ENCODE measurements at places on chromosomes 11 and 22.

DNA sequence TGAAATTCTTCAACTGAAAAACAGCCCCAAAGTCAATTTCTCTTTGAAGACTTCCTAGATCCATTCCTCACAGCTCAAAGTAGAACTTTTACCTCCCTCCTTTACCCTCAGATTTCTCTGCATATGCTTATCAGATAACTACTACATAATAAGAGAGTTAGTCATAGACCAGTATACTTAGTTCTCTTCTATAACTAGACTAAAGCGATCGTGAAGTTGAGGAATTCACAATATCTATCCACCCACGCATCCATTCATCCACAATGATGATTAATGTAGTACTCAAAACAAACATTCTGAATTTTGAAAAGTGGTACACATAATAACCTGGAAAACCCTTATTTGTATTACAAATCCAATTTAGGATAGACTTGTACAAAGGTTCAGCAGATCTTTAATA lies 800.9 kb upstream of the TENM4 start:
- no peak for DNase-seq

- no peak for DNase-seq
Observed at GRCh38 chr11:7944123-7944522, 2.6 kb upstream of the OR10A3 start.

DNA sequence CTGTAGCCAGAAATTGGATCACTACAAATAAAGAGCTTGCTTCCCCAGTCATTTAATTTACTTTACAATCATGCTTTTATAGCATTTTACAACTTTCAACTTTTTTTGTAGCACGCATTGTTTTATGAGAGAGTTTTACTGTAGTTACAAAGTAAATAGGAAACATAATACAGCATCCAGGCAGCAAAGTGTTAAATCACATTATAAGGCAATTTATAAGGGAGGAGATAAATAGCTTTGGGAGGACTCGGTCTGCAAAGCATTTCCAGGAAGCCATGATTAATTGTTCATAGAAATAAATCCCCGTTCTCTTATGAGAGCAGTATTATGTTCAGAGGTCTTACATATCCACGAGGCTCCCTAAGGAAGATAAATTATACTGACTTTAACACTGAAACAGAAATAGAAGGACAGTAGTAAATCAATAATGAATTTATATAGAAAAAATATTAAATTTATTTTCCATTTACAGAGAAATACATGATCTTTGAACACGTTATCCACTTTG lies 792.6 kb upstream of the RAG2 start:
- DNase-seq = no peak

DNA sequence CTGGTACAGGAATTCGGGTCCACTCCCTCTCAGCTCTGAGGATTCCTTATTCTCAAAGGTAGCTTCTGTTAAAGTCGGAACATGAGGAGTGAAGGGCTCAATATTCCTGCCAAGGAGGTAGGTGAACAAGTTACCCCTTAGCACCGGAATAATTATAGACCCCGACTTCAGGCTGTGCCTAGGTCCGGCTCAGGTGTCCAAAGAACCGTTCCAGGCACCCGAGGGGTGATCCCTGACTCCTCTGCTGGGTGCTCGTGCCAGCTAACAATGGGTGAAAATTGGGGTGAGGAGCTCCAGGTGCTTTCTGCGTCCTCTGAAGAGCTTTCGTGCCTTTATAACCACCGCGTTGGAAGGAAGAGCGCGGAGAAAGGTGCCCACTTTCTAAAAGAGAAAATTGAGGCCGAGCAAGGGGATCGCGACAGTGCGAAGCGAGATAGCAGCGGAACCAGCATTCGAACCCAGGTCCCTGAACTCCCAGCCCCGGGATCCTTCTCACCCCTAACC lies 393 bp downstream of the CYB561A3 start:
- DNase-seq = no peak

DNA sequence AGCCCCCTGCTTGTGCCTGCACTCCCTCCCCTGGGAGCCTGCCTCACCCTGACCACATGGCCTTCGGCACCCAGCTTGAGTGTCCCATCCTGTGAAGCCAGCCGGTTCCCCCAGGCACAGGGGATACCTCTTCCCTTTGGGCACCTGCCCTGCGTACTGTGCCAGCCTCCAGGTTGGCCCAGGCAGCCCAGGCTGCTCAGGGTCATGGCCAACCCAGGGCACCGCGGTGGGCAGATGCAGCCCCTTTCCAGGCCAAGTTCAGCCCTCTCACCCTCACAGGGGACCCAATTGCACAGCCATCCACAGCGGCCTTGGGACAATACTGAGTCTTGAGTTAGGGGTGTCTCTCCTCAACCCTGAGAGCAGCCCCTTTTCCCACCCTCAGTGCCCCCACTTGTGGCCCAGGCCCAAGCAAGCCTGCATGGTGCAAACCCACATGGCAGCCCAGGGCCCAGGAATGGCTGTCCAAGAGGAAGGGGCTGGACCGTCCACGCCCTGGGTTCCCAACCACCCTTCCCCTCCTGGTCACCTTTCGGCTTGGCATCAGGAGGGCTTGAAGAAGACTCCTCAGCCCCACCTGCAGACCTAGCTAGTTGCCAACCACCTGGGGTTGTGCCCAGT lies 87.7 kb downstream of the CDKN1C start:
- no peak for DNase-seq

GRCh38 chr11:120952461-120953434 lies 71.2 kb upstream of the TBCEL start:
- DNase-seq = no peak

- no peak for DNase-seq
Observed at GRCh38 chr22:50216684-50217520, 16.1 kb downstream of the SELENOO start.

GRCh38 chr22:50176850-50177536 lies 6.5 kb downstream of the PANX2 start:
- DNase-seq = no peak

DNA sequence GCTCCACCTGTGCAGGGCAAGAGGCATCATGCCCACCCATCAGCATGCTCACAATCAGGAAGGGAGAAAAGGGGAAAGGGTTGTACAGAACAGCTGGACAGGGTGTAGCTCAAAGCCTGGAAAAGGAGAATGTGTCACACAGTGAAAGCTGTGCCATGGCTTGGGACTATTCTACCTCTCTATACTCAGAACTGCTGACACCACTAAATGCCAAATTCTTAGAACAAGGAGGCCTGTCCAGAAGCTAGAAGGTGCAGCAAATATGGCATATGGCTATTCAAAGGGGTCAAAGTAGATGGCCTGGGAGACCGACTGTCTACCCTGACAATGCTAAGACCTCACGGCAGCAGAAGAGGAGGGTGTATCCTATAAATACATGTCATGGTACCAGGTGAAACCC lies 12.8 kb downstream of the HPS4 start:
- DNase-seq = no peak

GRCh38 chr11:72303179-72303578 lies 59.2 kb upstream of the PHOX2A start:
- no peak for DNase-seq

DNA sequence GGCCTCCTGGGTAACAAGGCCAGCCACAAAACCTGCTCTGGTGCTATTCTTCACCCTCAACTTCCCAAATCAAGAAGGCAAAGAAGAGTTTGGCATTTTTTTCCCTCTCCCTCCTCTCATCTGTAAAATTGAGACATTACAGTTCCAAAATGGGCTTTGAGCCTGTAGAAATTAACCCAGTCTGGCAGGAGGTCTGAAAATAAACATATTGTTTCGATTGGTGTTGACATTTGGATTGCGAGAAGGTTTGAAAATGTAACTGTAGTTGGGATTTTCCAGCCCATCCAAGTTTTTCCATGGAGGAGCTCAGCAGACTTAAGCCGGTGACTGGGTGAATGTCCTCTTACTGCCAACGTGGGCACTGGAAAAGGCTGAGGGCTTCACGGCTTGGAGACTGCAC lies 35.0 kb upstream of the ALX4 start:
- no peak for DNase-seq

DNA sequence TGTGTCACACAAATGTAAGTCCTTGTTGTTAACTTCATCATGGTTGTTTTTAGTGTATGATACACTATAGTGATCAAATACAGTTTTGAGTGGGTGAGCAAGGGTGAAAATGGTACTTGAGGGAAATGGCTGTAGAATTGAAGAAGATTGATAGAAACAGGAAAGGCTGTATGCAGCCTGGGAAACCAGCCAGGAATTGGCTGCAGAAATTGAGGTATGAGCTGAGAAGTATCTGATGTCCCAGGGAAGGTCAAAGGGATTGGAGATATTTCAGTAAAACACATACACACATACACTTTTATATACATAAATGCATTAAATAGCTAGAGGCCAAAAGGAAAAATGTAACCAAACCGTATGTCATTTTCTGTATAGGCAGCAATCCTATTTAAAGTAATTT lies 13.1 kb upstream of the YAP1 start:
- no peak for DNase-seq

DNA sequence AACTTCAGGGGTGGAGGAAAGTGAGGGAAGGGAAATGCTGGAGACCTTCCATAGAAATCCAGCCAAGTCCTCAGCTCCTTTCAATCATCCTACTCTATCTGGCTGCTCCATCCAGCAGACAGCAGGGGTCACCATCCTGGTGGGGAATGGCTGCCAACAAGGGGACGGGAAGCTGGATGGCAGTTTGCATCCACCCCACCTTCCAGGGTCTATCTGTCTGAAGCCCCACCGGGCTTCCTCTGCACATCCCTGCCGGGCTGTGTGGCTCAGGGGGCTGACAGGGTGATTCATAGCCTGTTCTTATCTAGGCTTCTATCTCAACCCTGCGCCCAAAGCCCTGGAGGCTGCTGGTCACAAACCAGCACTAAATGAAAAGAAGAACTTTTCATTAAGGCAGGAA lies 1.1 kb downstream of the SYTL2 start:
- no peak for DNase-seq

- DNase-seq = no peak
Observed at GRCh38 chr22:30326255-30326705, 461 bp downstream of the TBC1D10A start.

GRCh38 chr11:77184136-77184860 lies 56.3 kb downstream of the MYO7A start:
- DNase-seq = no peak

GRCh38 chr22:22084089-22084711 lies 101.6 kb upstream of the TOP3B start:
- no peak for DNase-seq

DNA sequence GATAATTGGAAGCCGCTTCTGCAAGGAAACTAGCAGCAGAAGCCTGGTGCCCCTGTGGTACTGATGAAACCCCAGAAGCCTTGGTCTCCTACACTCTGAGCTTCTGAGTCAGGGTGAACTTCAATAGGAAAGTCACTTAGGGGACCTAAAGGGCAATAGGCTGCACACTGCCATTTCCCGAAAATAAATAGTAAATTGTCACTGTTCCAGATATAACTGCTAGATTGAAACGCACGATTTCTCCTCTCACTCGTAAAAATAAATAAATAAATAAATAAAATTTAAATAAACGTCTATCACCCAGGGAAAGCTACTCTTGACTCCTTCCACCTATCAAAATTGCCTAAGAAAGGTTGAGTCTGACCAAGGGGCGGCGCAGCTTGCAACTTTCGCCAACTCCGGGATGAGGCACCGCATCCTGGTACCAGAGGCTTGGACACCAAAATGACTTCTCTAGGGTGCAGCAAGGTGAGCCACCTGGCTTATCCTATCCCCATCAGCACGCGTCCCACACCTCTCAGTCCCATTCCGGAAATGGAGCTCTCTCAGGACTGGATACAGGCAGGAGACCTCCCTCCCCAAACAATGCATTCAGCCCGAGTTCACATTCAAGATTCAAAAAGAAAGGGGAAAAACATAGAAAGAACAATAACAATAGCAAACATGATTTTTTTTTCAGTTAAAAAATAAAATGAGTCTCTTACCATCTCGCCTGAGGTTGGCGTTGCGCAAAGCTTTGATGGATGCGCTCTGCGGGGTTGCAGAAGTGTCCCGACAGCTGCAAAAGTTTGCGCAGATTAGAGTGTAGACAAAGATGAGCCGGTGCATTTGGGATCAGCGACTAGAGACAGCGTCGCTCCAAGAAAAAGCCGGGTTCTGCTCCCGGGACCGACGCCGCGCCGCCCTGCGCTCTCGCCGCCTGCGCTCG lies 583 bp downstream of the PDGFD start:
- no peak for DNase-seq

DNA sequence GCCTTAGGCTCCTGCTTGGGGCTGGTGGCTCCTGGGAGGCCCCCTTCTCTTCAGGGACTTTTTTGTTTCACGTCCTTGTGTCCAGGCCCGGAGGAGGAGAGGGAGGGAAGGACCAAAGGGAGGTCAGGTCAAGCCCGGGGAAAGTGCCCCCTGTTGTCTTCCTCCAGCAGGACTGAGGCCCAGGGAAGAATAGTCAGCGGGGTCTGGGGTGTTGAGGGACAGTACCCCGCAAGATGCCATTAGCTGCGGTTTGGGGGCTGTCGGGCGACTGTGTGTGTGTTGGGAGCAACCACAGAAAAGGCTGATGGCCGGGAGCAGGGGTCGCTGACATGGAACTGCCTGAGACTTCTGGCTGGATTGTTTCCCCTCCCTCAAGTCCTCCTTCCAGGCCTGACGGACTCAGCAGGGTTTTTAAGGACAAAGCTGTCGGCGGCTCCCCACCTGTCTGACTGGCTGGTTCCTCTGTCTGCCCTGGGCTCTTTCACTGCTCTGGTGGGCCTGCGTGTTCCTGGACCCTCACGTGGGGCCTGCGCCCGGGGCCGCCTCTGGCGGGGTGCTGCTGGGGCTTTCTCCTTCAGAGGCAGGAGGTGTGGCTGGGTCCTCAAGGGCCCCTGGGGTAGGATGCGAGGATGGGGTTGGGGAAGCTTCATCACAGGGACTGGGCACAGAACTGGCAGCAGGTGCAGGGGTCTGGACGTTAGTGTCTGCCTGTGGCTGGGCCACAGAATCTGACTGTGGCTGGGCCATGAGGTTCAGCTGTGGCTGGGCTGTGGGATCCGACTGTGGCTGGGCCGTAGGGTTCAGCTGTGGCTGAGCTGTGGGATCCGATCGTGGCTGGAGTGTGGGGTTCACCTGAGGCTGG lies 1.5 kb downstream of the GPR152 start:
- no peak for DNase-seq

GRCh38 chr22:41237036-41237706 lies 3.6 kb downstream of the CHADL start:
- DNase-seq = no peak

DNA sequence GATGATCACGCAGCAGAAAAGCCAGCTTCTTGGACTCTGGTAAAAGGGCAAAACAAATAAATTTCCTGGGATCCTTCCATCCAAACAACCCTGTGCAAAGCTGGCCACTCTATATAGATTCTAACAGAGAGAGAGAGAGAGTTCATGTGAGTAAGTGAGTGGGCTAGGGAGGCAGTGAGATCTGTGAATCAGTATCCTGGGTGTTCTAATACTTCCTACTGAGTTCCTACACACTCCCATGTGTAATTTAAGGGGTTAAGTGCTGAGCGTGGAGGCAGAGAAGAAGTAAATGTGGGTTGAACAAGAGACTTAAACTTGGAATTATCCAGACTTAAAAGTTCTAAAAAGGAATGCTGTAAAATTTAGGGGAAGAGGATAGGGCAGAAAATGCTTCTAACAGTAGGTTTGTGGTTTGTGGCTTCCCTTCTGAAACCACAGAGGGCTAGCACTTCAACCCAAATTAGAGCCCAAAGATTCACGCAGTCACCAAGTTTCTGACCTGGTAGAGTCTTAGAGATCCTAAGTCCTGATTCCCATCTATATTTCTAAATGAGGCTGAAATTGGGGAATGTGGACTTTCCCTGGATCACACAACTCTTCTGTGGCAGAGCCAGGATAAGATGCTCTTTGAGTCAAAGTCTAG lies 413.9 kb downstream of the TENM4 start:
- DNase-seq = no peak

All from hematopoietic multipotent progenitor cell treated with erythropoietin and hydrocortisone succinate and interleukin-3 and kit ligand, for 17 days (in vitro differentiated cells).